ENCODE measurements at places on chromosomes 13 and 19.

GRCh38 chr13:25421612-25422011 lies 49.8 kb downstream of the ATP8A2 start:
- no peak for DNase-seq

DNA sequence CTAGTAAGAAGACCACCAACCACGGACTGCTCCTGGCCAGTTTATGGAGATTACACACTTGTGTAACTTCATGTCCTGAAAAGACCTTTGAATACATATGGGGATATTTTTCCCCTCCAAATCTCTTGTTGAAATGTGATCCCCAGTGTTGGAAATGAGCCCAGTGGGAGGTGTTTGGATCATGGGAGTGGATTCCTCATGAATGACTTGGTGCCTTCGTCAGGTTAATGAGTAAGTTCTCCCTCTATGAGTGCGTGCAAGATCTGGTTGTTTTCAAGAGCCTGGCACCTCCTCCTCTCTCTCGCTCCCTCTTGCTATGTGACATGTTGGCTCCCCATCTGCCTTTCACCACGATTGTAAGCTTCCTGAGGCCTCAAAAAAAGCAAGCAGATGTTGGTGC lies 769.0 kb upstream of the SLITRK1 start:
- DNase-seq: no peak

DNA sequence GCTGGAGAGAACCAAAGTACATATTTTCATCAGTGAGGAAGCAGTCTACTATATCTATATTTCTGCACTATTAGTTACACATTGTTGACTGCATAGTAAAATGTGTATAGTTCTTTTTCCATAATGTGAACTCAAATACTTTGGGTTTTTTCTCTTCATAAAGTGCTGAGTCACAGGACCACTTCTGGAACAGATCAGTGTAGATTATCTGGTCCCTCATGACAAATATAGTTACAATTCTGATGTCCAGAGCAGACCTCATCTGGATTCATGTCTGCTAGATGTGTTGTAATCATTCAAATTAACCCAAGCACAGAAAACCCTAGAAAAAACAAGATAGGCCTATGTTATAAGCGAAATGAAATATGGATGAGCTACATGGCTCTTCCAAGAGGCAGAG lies 171.4 kb downstream of the SUCLA2 start:
- no peak for DNase-seq

- DNase-seq: no peak
These were observed at the start of gene PHLDB3 for GRCh38 chr19:43504426-43505185. TSS of gene PHLDB3 (minus strand) at chr19:43504746. CDS start at chr19:43504118, 628 bp downstream.

- no peak for DNase-seq
These were observed 66.1 kb upstream of the ANKRD10 start for GRCh38 chr13:110980921-110981320.
